H4 (cell line): ENCODE measurements at places on chromosomes 5 and 9. TPM values are rescaled to one million over a fixed set of nuclear protein-coding genes. Genes with fewer than 3 reads are reported as not detected.

The PCDHB3 gene
- 0.21 TPM in 2 replicates for total RNA-seq

The ZNF622 gene
- total RNA-seq: 55.0 and 55.8 TPM in 2 replicates

The ACOT12 gene
- not detected in 2 replicates for total RNA-seq

The CNTLN gene
- 2.8 and 5.6 TPM in 2 replicates for total RNA-seq

The RRAGA gene
- total RNA-seq: 29.4 and 59.0 TPM in 2 replicates

The CNTRL gene
- total RNA-seq: 7.9 and 8.6 TPM in 2 replicates

The LCN1 gene
- not detected in 2 replicates for total RNA-seq

The DEPDC1B gene
- 31.9 and 41.6 TPM in 2 replicates for total RNA-seq

The SPATA31D3 gene
- total RNA-seq: not detected in 2 replicates

The TAF11L5 gene
- not detected in 2 replicates for total RNA-seq

The GADD45G gene
- 0.52 and 1.3 TPM in 2 replicates for total RNA-seq

The NCBP1 gene
- total RNA-seq: 27.2 and 32.9 TPM in 2 replicates

The PCDHA7 gene
- total RNA-seq: 0.04 and 0.06 TPM in 2 replicates

The CDH10 gene
- 2.5 TPM in 2 replicates for total RNA-seq

The CDO1 gene
- 0.74 and 1.3 TPM in 2 replicates for total RNA-seq

The HMMR gene
- total RNA-seq: 45.7 and 47.1 TPM in 2 replicates

The CD180 gene
- total RNA-seq: not detected in 2 replicates

The THOC3 gene
- total RNA-seq: 81.3 and 95.1 TPM in 2 replicates

The CCDC183 gene
- total RNA-seq: 0.47 TPM in 1 of 2 replicates, not detected in the other

The CCDC180 gene
- total RNA-seq: 0.14 TPM in 1 of 2 replicates, not detected in the other

The PJA2 gene
- total RNA-seq: 33.9 and 44.2 TPM in 2 replicates

The NUP188 gene
- 37.0 and 51.6 TPM in 2 replicates for total RNA-seq

The RANBP17 gene
- total RNA-seq: not detected in 2 replicates

The TOR4A gene
- 0.37 and 1.3 TPM in 2 replicates for total RNA-seq

The BTNL8 gene
- not detected in 2 replicates for total RNA-seq

The TAF11L10 gene
- total RNA-seq: not detected in 2 replicates

The TAF1L gene
- total RNA-seq: not detected in 2 replicates

The LCP2 gene
- 0.68 and 2.7 TPM in 2 replicates for total RNA-seq

The NRG2 gene
- total RNA-seq: 0.14 and 0.25 TPM in 2 replicates

The SH2D3C gene
- total RNA-seq: 0.12 and 0.23 TPM in 2 replicates

The PCDHA13 gene
- 0.41 and 0.50 TPM in 2 replicates for total RNA-seq

The LCN12 gene
- total RNA-seq: not detected in 2 replicates

The PDGFRB gene
- total RNA-seq: 21.6 and 30.1 TPM in 2 replicates

The CAST gene
- 115 and 126 TPM in 2 replicates for total RNA-seq

The C7 gene
- total RNA-seq: 1.3 and 4.0 TPM in 2 replicates

The CEL gene
- 0.06 and 0.14 TPM in 2 replicates for total RNA-seq

The GABRA1 gene
- total RNA-seq: 0.62 and 2.4 TPM in 2 replicates

The SLC25A25 gene
- 4.7 and 5.8 TPM in 2 replicates for total RNA-seq

The C5orf52 gene
- not detected in 2 replicates for total RNA-seq

The LSM11 gene
- total RNA-seq: 2.0 and 2.4 TPM in 2 replicates

The ABL1 gene
- 18.5 and 20.0 TPM in 2 replicates for total RNA-seq

The PCDHB11 gene
- 4.5 and 5.6 TPM in 2 replicates for total RNA-seq
